Activated CD4-positive, alpha-beta T cell treated with anti-CD3 and anti-CD28 coated beads, Interleukin-2, amount 10 ng/mL, durations not matched to agents 7 days and 5 days (primary cell): ENCODE measurements at places on chromosomes 4 and X. TPM values are rescaled to one million over a fixed set of nuclear protein-coding genes. Genes with fewer than 3 reads are reported as not detected.

- DNase-seq: no peak
- no peak overlapping the region for H3K4me3 ChIP-seq
- no peak overlapping the region for H3K27ac ChIP-seq
- peaks cover 5% of the 10 kb centered on the region for H3K27me3 ChIP-seq
Measured at GRCh38 chr4:71355971-71356370, 17.2 kb downstream of the SLC4A4 start.

DNA sequence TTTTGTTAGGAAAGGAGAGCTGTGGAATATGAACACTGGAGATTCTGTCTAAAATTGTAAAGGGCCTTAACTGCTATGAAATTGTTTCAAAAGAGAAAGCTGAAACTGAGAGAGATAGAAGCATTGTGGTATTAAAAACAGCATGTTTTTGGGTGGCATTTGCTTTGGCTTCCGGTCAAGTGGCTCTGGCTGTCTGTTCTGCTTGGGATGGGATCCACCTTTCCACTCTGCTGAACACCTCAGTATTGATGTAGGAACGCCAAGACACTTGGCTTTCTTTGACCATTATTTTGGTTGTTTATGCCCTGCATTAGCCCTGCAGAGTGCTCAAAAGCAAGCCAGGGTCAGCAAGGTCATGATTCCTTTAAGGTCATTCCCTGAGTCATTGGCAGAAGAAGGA, 199.7 kb downstream of the SLC4A4 start:
- no peaks in the 10 kb centered on the region for H3K36me3 ChIP-seq
- no peak overlapping the region for H3K27ac ChIP-seq
- no peaks in the 10 kb centered on the region for H3K27me3 ChIP-seq
- no peak for DNase-seq
- no peaks in the 10 kb centered on the region for H3K4me1 ChIP-seq

BLOC1S4 gene
- total RNA-seq: 16.6 TPM

MMAA gene
- 8.7 TPM for total RNA-seq
